ENCODE measurements at places on chromosomes 6 and 20.

DNA sequence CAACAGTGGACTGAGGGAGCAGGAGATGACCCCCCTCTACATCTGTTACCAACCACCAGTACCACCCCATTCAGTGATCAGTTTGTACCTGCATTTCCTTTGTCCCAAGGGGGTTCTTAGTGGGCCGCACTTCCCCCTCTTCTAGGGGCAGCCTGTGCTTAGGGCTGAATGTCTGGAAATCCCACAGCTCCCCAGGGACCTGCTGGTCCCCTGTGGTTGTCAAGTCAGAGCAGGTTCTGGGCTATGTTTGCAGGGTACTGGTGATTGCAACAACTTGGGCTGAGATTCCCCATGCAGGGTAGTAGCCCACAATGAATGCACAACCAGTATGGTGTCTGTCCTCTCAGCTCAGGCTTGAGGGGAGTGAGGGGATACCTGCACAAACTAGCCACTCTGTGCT is 39.7 kb upstream of the COL10A1 start:
- no peak overlapping the region for H3K27ac ChIP-seq
- H3K4me1 ChIP-seq = no peaks in the 10 kb centered on the region
- H3K36me3 ChIP-seq = peaks cover 2% of the 10 kb centered on the region
- H3K4me3 ChIP-seq = no peak overlapping the region
- DNase-seq = no peak
- no peaks in the 10 kb centered on the region for H3K27me3 ChIP-seq

DNA sequence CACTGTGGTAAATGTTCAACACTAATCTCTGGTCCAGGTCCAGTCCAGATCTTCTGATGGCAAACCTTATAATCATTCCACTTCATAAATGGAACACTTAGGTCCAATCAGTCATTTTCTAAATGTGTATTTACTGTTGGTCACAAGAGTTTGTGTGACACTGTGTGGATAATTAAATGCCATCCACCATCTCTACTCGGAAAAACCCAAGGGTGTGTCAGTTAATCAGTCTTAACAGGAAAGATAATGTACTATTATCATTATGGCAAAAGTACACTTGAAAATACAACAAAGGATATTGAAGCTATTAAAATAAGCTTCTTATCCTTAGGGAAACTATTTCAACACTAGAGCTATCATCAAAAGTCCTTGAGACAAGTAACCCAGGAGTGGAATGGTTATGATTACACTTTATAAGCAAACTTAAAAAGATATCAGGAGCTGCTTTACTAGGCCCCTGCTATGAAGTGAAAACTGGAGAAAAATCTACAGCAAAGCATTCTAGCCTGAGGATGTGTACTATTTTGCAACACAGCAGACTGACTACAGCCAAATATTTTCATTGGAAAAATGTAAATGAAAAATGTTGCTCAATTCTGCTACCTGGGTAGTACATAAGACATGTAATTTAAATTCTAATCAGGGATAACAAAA is 227.9 kb downstream of the LAMA2 start:
- H3K27me3 ChIP-seq = no peaks in the 10 kb centered on the region
- peak; percentile 12 for DNase-seq
- no peaks in the 10 kb centered on the region for H3K4me1 ChIP-seq
- H3K4me3 ChIP-seq = no peak overlapping the region
- H3K27ac ChIP-seq = no peak overlapping the region

DNA sequence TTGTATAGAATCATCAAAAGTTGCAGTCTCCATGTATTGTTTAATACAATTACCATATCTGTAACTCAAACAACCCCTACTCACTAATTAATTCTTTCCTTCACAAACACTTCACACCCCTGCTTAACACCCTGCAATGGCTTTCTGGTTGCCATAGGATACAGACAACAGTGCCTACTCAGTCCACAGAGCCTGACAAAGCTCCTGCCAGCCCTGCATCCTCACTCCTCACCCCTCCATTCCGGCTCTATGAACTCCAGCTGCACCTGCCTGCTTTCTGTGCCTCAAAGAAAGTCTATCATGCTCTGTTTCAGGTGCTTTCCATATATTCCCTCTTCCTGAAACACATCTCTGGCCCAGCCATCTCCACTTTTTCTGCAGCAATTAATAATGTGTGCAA is 253.4 kb downstream of the HACE1 start:
- no peaks in the 10 kb centered on the region for H3K4me1 ChIP-seq
- no peak for DNase-seq
- no peaks in the 10 kb centered on the region for H3K27me3 ChIP-seq
- H3K27ac ChIP-seq = no peak overlapping the region
- H3K36me3 ChIP-seq = no peaks in the 10 kb centered on the region

GRCh38 chr20:53823121-53823764 is 229.6 kb upstream of the ZNF217 start:
- H3K27ac ChIP-seq = no peak overlapping the region
- H3K4me3 ChIP-seq = no peak overlapping the region
- H3K27me3 ChIP-seq = no peaks in the 10 kb centered on the region
- H3K4me1 ChIP-seq = peaks cover 14% of the 10 kb centered on the region

DNA sequence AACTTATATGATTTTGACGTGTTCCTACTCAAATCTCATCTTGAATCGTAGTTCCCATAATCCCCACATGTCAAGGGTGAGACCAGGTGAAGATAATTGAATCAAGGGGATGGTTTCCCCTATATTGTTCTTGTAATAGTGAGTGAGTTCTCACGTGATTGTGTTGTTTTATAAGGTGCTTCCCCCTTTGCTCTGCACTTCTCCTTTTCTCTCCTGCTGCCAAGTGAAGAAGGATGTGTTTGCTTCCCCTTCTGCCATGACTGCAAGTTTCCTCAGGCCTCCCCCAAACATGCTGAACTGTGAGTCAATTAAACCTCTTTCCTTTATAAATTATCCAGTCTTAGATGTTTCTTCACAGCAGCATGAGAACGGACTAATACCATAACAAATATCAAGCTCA is 83.2 kb downstream of the MANEA start:
- no peaks in the 10 kb centered on the region for H3K27me3 ChIP-seq
- H3K4me1 ChIP-seq = no peaks in the 10 kb centered on the region
- no peak for DNase-seq
- no peak overlapping the region for H3K4me3 ChIP-seq
- no peaks in the 10 kb centered on the region for H3K36me3 ChIP-seq
- H3K27ac ChIP-seq = no peak overlapping the region
